T1000 (cell line): ENCODE measurements at places on chromosomes 5 and 9.
A peak's percentile ranks its signal among the peaks of the same experiment; 100 is the strongest.

DNA sequence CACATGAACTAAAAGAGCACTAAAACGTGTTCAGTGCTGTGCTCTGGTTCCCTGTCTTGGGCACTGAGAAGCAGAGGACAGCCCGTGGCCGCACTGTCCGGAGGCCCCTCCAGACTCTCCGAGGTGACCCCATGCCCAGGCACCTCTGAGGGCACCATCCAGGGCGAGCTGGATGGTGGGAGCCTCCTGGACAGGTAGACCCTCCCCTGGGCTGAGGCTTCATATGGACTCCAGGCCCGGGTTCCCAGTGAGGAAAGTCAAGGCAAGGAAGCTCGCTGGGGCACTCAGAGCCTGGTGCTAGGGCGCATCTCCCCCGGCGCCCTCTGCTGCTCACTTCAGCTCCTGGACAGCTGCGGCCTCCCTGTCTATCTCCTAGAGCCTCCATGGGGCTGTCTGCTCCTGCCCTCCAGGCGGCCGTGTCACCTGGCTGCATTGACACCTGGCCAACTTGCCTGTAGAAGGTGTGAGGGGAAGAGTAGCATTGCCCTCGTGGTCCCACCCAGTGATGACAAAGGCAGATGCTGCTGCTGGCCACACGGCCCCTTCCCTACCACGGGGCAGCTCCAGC lies 178.2 kb upstream of the IRX1 start:
- no peak for DNase-seq

DNA sequence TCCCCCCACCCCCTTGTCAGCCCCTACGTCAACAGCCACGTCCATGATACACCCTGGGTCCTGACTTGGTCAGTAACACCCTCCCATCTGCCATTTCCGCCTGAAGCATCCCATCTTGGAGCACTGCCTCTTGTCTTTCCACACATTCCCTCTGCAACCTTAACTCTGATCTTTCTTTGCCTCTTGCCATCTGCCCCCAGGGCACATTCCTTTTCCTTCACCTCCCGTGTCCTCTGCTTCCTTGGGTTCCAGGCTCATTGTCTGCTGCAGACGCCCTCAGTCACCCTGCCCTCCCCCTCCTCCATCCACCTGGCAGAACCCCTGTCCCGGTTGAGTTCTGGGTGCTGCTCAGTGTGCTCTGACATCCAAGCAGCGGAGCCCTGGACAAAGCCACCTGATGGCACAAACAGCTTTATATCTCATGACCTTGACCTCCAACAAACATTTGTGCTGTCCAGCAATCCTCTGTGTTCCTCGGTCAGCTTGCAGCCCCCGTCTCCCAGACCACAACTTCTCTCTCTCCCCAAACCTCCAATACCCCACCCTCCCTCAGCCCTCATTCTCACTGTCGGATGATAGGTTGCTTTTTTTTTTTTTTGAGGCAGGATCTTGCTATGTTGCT lies 97.7 kb upstream of the IER5L start:
- DNase-seq = no peak

GRCh38 chr5:371811-372555 lies 50.5 kb downstream of the AHRR start:
- DNase-seq = no peak

GRCh38 chr9:86061972-86062739 lies 37.2 kb downstream of the GOLM1 start:
- DNase-seq = no peak

DNA sequence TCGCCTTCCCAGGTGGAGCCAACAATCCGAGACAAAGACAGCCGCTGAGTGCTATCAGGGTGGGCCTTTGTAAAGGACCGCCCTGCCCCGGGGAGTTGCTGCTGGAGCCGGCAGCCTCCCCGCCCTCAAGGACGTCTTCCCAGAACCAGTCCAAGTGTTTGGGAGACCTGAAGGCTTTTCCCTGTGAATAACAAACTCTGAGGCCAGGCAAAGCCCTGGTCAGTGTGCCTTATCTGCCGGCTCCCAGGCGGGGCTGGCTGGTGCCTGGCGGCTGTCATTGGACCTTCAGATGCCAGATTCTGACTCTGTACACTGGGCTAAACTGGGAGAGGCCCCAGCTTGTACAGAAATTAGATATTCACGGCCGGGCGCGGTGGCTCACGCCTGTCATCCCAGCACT lies 2.1 kb downstream of the SLC9A3 start:
- DNase-seq = no peak

DNA sequence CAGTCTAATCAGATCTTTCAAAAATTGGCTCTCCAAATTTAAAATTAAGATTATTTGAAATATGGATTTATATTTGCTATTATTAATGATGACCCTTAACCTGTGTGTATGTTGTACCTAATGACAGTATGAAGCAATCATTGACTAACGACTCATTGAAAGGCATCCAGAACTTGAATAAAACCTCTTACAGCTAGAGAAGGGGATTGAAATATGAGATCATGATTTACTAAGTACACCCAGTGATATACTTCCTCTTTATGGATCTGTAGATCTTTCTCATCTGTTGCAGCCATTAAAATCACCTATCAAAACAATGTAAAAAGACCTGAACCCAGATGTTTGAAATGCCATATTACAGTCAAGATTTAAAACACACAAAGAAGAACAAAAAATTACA lies 126.5 kb downstream of the RPS23 start:
- no peak for DNase-seq

DNA sequence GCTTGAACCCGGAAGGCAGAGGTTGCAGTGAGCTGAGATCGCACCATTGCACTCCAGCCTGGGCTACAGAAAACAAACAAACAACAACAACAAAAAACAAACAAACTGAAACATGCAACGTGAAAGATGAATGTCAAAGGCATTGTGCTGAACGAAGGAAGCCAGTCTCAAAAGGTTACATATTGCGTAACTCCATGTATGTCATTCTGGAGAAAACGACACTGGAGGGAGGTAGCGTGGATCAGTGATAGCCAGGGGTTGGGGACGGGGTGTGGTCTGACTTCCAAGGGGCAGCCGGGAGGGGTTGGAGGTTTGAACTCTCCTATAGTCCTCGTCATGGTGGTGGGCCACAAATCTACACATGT lies 12.1 kb upstream of the WDR5 start:
- no peak for DNase-seq

DNA sequence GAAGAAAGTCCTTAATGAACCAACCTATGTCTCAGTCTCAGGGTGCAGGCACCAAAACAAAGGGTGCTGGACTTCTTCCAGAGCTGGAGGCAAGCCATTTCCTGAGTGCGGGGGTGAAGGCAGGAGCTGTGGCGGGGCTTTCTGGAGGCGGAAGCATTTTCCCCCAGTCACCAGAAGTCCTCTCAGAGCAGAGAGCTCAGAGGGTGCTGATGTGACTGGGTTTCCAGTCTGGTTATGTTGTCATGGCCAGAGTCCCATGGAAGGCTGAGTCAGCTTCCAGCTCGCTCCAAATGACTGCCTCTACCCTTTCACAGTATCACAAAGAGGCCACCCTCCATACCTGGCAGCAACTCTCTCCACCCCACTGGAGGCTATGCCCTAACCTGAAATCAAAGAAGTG lies 86.0 kb downstream of the TRPC7 start:
- no peak for DNase-seq

- DNase-seq = no peak
Observed at GRCh38 chr9:99138424-99139284, 33.7 kb downstream of the TGFBR1 start.

DNA sequence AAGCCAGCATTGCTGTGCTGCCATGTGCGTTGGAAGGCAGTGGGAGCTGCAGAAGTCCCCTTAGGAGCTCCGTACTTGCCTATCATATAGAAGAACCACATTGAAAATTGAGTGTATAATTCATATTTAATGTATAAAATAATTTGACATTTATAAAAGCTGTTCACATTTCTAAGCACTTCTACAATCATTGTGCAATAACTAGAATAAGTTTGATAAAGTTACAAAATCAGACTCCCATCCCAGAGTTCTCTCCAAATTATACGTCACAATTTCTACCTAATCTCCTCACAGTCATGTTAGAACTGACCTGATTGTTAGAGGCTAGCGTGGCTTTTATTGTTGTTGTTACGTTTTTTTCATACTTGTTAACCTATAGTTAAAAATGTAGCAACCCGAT lies 123.5 kb upstream of the ZNF366 start:
- DNase-seq = no peak

GRCh38 chr5:94025788-94026473 lies 284.5 kb upstream of the POU5F2 start:
- no peak for DNase-seq

GRCh38 chr5:161105525-161105924 lies 253.5 kb upstream of the ATP10B start:
- no peak for DNase-seq

DNA sequence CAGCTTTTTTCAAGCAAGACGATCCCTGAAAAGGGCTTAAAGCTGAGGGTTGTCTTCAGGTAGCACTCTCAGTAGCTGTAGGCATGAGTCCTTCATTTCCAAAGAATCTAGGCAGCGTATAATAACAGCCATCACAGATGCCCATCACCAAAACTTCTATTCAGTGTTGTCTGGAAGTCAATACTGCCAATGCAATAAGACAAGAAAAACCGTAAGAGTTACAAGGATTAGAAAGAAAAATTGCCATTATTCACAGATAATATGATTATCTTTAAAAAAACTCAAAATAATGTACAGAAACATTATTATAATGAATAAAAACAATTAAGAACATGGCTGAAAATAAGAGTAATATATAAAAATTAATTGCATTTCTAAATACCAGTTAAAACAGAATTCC lies 208.2 kb upstream of the ADRA1B start:
- no peak for DNase-seq

GRCh38 chr9:34379334-34380033 lies 2.8 kb upstream of the MYORG start:
- peak; percentile 65 for DNase-seq

- no peak for DNase-seq
Observed at GRCh38 chr9:104544644-104545043, 8.0 kb upstream of the OR13C3 start.

DNA sequence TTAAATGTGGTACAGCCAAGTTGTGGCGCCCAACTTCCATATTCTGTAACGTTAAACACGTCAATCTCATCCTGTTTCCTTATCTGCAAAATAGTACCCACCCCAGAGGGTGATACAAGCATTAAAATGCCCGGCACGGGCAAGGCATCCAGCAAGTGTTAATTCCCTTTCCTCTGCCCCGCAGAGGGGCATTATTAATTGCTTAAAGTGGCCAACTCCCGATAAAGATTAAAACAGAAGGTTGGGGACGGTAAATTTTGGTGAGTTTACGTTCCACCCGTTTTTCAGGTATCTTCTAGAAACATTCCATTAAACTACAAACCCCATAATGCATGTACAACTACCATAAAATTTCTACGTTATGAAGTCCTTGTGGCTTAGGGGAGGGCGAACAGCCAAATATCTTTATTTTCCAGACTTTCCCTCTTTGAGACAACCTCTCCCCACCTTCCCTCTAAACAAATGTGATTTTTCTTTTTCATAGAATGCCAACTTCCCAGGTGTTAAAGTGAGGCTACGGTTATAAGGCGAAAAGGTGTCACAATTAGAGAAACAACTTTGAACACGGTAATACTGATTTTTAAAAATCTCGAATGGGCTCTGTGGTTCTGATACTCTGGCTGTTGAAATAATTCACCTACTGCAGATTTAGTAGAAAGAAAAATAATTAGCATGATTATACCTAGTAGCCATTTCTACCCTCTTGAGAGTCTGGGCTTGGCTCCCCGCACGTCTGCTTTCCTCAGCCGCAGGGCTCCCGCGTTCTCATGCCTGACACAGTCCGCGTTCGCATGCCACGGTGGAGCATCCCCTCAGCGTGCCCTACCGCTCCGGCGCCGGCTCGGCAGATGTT lies 1.2 kb upstream of the GPBP1 start:
- DNase-seq = no peak

- no peak for DNase-seq
Observed at GRCh38 chr9:89999534-90000370, 394.9 kb downstream of the GADD45G start.

DNA sequence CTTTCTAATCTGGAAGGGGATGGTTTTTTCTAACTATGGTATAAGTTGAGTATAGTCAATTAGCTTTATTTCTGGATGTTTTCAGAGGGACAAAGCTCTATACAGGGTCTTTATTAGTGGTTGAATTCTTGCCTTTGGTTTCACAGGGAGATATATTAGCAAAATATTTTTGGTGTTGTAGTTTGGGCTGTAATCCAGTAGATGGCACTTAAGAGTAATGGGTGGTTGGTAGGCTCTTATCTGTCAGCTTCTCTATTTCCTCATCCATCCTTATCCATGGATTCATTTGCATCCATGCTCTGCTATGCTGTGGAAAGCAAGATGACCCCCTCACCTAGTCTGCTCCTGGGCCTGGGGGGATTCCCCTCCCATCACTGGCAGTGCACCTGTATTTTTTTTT lies 363.6 kb upstream of the CYLC2 start:
- no peak for DNase-seq

GRCh38 chr9:130200038-130200849 lies 28.0 kb downstream of the NCS1 start:
- no peak for DNase-seq

GRCh38 chr9:33153666-33154065 lies 13.5 kb downstream of the B4GALT1 start:
- no peak for DNase-seq
